ENCODE measurements at places on chromosomes 16 and 17.

DNA sequence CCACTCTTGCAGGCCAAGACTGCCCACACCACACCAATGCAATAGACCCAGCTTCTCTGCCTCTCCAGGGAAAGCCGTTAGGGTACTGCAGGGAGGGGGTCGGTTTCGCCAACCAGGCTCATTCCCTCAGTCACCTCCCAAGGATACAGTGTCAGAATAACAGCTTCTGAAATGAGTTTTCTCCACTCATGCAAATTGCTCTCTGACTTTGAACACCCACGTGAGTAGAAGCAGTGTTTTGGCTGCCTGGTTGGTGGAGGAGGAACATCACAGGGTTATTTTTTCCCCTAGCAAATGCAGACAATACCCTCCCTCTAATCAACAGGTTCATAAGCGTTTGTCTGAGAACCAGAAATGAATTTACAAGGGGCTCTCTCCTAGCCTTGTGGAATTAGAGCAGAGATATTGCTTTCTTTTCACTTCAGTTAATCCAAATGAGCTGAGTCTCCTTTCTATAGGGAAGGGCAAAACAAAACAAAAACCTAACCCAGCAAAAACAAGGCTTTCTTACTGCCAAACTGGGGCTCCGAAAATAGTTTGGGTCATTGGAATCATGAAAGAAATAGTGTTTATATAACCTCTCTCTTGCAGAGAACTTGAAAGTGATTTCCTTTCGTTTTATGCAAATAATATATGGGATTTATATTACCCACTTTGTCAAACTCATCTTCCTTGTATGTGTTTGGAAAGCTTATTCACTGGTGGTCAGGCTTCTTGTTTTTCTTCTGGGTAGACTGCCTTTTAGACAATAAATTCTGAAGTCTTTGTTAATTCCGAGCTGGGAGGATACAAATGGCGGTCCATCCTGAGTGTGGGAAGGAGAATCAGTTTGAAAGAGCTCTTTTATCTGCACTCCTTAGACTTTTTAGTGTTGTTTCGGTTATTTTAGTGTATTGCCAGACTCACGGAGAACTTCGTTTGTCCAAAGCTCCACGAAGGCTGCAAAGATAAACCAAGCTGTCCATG is 229.9 kb downstream of the MSI2 start:
- no peak for DNase-seq

- no peak for DNase-seq
Measured at GRCh38 chr17:31112001-31112661, 17.4 kb downstream of the NF1 start.

DNA sequence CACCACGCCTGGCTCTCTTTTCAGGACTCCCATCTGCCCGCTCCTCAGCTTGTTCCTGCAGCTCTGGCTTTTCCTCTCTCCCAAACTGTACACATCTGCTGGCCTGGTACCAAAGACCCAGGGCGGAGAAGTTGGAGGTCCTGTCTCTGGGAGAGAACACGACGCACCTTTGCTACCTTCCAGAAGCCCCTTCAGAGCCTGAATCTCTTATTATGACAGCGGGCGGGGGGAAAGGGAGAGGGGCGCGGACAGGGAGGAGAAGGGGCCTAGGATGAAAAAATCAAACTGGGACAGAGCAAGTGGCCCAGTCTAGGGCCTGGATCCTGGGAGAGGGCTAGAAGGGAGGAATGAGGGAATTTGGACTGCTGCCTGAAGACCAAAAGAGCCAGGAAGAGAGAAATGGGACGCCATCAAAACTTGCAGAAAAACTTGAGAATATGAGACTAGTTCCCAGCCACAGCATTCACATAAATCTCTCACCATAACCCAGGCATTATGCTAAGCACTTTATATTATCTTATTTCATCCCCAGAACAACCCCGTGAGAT is 2.5 kb upstream of the PER1 start:
- no peak for DNase-seq

GRCh38 chr17:79691931-79692330 is 38.8 kb upstream of the ENPP7 start:
- no peak for DNase-seq

GRCh38 chr16:81842564-81843242 is 63.6 kb downstream of the PLCG2 start:
- no peak for DNase-seq

- no peak for DNase-seq
Measured at GRCh38 chr16:1297018-1297696, 12.3 kb upstream of the UBE2I start.

DNA sequence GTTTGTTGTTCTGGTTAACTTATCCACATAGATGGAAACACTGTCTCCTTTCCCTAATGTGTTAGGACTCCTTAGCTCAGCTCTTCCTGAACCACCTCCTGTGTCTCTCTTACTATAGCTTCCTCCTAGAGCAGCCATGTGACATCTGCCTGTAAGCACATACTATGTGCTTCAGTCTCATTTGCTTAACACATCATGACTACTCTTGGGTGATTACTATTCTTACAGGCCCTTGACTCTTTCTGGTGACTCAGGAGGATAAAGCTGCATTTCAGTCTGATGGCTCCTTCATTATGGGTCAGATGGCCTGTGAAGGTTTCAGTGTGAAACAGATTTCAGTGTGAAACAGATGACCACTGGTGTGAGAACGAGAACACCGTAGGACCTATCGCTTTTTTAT is 320 bp upstream of the KRTAP4-2 start:
- DNase-seq: no peak

DNA sequence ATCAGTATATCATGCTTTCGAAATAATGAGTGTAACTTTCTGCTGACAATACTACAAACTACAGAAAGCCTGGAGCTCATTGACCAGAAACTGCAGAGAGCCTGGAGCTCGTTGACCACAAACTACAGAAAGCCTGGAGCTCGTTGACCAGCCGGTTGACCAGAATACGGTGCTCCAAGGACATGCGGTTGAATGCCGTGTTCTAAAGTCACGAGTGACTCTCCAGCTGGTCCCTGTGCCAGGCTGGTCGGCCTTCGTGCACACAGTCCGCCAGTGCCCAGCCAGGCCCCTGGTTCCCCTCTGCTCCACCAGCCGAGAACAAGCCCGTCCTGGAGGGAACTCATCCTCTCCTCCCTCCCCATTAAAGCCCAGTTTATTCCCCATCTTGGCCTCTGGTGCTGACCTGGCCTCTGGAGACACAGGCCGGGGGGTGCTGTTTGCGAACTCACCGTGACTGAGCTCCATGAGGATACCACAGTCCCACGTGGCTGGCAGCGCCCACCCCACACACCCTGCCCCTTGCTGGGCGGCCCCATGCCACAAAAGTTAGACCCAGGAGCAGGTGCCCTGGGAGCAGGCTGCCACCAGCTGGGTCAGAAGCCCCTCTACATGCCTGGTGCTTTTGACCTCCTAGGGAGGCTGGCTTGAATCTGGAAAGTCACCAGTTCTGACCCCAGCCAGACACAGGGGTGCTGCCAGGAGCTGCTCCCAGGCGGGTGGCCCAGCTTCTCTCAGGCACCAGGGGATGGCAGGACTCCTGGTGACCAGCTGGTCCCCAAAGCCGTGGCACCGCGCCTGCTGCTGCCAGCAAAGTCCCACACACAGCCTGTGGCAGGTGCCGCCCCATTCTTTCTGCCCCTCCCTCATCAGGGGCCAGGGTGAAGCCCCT is 15.5 kb upstream of the CDH15 start:
- no peak for DNase-seq

DNA sequence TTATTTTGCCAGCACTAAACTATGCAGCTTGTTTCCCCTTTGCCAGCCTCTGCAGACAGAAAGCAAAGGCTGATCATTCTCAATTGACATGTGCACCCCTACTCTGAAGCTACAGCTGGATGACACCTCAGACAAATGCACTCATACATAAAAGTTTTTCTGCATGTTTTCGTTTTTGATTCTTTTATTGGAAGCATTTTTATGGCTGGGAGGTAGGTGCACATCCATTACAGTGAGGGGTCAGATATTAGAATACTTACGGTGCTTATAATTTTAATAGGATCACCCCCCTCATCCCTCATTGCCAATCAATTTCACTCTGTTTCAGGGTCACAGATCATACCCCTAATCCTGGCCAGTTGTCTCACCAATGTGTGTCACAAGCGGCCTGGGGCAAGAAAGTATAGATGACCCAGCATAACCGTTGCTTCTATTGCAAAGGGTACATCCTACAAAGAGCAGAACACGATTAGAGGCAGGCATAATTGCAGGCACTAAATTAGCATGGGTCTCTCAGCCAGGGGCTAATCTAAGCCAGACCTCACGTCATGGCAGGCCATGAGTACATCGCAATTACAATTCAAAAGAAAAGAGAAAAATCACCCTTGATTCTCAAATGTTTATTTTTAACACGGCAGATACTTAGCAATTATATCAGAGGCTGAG is 89.5 kb upstream of the SOX9 start:
- DNase-seq: no peak

DNA sequence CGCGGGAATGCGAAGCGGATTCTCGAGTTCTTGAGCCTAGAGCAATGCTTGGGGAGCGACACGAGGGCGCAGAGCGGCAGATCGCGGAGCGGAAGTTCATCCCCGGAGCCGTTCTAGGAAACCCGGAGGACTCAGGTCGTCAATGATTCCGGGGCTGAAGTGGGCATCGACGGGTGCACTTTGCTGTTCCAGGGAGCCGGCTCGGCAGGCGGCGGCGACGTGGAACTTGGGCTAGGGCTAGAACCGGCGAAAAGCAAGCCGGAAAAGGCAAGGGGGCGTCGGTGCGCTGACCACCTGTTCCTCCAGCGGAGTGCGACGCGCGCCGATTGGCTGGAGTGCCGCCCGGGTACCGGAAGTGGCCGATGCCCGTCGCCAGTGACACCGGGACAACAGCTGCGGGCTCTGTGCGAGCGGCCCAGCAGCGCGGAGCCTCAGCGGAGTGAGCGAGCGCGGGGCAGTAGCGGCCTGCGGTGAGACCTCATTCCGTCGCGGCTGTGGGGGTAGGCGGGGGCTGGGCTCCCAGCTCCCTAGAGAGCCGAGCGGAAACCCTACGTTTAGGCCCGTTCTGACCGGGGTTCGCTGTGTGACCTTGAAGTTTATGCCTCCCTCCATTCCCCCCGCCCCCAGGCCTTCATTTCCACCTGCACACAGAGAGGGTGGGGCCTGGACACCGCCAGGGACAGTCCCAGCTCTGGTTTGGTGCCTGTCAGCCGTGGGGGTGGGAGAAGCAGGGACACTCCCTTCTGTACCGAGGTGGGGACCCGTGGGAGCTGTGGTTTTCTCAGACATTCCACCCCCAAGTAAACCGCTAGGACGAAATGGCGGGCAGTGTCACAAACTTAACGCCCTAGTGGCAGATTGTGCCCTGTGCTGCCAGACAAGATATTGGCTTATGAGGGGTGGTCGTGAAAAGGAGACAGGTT is at the start of gene ZFP3:
Gene ZFP3 (plus strand): TSS at position 362 of the 923 bp plus-strand sequence. CDS start 13,038 bp downstream, outside the sequence.
- DNase-seq: peak; percentile 69

GRCh38 chr17:8387914-8388651 is 5.1 kb upstream of the RPL26 start:
- DNase-seq: no peak

- DNase-seq: no peak
Measured at GRCh38 chr16:57422026-57422944, 17.7 kb downstream of the CCL17 start.

DNA sequence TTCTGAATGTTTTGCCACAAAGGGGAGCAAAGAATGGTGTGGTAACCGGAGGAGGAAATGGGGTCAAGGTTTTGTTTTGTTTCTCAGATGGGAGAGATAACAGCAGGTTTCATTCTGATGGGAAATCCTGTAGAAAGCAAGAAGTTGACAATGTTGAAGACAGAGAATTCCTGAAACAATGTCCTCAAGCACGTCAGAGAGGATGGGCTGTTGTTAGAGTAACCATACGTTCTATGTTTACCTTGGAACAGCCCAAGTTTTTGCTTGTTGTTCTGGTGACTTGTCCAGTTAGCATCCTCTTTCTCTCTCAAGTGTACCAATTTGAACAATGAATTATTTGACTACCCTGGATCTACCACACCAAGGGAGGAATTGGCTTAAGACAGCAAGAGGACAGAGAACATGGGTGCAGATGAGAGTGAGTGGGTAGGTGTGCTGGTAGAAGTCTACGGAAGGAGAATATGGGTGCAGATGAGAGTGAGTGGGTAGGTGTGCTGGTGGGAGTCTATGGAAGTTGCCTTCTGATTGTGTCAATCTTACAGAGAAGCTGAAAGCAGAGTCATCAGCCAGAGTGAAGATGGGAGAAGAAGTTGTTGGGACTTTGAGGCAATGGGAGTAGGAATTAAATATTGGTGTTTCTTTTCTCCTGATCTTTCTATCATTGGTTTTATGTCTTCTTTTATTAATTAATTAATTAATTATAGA is 14.8 kb upstream of the NSRP1 start:
- DNase-seq: no peak

- DNase-seq: no peak
Measured at GRCh38 chr16:71357681-71358080, 842 bp upstream of the CALB2 start.

DNA sequence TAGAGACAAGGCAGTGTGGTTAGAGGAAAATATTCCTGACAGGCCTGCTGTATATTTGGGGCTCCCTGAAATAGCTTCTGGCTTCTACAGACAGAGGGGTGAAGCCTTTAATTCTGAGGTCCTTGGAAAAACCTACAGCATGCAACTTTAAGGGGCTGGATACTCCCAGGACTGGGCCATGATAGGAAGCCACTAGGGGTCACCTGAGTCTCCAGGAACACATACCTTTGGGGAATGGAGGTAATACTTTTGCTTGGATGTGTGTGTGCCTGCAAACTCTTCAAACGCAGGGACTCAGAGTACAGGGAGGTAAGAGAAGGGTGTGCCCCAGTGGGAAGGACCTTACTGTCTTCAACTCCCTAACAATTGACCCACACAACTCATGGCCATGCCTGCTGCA is 4.1 kb downstream of the ASIC2 start:
- DNase-seq: no peak

GRCh38 chr16:79283578-79283977 is 317.0 kb downstream of the MAF start:
- DNase-seq: peak; percentile 16

DNA sequence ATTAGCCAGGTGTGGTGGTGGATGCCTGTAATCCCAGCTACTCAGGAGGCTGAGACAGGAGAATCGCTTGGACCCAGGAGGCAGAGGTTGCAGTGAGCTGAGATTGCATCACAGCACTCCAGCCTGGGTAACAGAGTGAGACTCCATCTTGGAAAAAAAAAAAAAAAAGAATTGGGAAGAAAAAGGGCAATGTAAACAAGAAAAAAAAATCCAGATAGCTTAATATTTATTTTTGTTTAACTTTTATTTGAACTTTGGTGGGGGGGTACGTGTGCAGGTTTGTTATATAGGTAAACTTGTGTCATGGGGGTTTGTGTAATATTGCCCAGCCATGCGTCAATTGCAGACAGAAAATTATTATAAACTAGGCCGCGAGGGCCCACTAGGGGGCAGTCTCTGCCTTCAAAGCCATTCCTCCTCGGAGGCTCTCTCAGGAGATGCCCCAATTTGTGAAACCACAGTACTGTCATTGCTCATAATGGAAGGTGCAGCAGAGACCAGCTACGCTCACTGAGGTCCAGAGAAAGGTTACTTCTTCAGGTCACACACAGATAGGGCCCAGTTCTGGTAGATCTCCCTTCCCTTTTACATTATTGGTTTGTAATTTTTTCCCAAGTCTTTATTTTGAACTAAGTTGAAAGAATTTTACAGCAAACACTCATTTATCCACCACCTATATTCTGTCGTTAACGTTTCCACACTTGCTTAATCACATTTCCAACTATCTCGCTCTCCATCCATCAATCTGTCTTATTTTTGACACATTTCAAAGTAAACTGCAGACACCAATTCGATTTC is 206.2 kb downstream of the PRKCB start:
- peak; percentile 72 for DNase-seq

- DNase-seq: no peak
Measured at GRCh38 chr17:82287013-82287867, 13.7 kb upstream of the CSNK1D start.
